Activated T-helper 9 cell treated with anti-CD3 and anti-CD28 coated beads, Interleukin-2, amount 50 U/mL, for 16 hours (primary cell): ENCODE measurements at places on chromosomes 1 and 21.

- no peak for DNase-seq
These were observed 27.4 kb upstream of the RC3H1 start for GRCh38 chr1:174049514-174049913.

- DNase-seq = no peak
These were observed 3.8 kb upstream of the ZNF692 start for GRCh38 chr1:248862695-248862997.

DNA sequence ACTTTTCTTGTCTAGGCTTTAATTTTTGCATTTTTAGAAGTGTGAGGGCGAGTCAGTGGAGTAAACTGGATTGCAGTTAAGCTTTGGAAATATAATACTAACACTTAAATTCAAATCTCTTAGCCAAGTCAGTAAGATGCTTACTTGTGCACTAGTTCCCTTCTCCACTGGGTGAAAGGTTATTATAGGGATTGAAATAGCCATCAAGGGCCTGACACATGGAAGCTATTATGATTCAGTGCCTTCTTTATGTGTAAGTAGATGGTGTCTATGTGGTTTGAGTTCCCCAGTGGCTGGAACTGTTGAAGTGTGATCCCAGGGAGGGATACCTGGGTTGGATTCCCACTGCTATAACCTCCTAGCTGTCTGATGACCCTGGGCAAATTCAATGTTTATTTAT lies 24.7 kb upstream of the DMRTA2 start:
- DNase-seq = no peak

GRCh38 chr1:206631085-206631509 lies 4.2 kb upstream of the DYRK3 start:
- no peak for DNase-seq

DNA sequence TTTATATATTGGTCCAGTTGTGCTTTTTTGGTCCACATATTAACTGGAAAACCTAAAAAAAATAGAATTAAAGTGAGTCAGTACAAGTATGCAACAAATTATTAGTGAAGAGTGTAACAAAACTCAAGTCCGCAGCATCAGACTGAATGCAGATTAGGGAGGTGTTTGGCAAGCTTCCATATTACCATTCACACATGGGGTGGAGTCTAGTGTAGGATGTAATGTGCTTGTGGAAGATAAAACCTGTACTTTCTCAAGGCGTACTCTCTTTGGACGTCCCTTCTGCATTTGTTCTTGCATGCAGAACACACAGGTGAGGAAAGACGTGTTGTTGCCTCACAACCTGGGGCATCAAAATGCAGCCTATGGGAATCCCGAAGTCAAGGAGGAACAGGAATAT lies 668.7 kb downstream of the MRPL39 start:
- DNase-seq = no peak

- no peak for DNase-seq
These were observed 321.0 kb upstream of the RUNX1 start for GRCh38 chr21:35370071-35370470.

DNA sequence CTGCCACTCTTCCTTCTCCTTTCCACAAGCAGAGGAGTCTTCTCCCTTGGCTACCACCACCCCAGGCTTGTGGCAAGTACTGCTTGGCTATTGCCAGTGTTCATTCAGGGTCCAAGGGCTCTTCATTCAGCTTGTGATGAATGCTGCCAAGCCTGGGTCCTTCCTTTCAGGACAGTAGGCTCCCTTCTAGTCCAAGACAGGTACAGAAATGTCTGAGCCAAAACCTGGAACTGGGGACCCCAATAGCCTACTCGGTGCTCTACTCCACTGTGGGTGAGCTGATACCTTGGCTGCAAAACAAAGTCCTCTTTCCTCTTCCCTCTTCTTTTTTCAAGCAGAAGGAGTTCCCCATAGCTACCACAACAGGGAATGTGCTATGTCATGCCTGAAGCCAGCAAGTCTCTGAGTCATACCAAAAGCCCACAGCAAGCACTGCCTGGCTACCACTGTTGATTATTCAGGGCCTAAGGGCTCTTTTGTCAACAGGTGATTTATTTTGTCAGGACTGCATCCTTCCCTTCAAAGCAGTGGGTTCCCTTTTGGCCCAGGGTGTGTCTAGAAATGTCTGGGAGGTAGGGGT lies 268.9 kb downstream of the HHAT start:
- no peak for DNase-seq

DNA sequence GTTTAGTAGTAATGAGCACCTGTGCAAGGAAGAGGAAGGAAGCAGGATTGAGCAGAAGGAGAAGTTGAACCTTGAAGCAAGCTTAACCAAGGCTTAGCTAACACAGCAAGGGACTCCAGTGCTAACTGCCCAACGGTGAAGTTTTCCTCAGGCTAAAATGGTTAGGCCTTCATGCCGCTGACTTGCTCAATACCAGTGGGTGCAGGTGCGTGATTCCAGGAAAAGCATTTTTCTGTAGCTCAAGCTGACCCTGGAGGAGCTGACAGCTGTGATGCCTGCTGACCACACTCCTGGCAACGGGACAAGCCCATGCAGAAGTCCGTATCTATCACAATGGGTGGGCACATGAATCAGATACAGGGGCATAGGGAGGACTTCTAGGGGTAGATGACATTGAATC lies 76.5 kb upstream of the FGGY start:
- DNase-seq = no peak

GRCh38 chr1:156923670-156924477 lies 3.4 kb downstream of the LRRC71 start:
- DNase-seq = no peak
